Tongue (tissue), 3 donors: ENCODE measurements at places on chromosomes 3 and 15. TPM values are rescaled to one million over a fixed set of nuclear protein-coding genes. Genes with fewer than 3 reads are reported as not detected.

DNA sequence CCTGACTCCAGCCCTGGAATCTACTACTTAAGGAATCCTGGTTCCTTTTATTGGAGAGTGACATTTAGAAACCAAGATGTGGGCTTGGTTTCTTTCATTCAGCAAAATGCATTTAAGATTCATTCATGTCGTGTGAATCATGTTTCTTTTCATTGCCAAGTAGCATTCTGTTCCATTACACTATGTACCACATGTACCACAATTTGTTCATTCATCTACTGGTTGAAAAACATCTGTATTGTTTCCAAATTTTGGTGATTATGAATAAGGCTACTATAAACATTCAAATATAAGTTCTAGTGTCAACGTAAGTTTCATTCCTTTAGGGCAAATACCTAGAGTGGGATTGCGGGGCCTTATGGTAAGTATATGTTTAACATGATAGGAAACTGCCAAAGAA lies 264.2 kb downstream of the VPS13C start:
- no peak for DNase-seq

Gene CHST13
- not detected for total RNA-seq

DNA sequence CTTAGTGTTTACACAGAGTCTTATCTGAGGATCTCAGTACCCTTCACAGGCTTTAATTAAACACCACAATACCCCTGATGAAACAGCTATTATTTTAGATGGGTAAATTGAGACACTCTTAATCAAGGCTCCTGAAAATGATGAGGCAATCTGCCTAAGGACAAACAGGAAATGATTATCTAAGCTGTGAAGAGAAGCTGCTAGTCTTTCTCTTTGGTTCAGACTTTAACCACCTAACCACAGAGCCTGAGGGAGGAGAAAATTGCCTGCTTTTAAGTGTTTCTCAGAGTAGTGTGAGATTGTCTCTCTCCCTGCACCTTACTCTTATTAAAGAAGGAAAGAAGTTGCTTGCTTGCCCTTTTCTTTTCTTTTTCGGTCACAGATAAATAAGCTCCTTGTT lies 364.3 kb upstream of the ADAMTS9 start:
- DNase-seq: no peak

Gene LARP6
- total RNA-seq: 8.9 TPM

Gene YEATS2
- 36.5 TPM for total RNA-seq
